Muscle of arm (tissue), 14 donors: ENCODE measurements at places on chromosomes 11 and 22. TPM values are rescaled to one million over a fixed set of nuclear protein-coding genes. Genes with fewer than 3 reads are reported as not detected.

The NDUFS3 gene
- polyA plus RNA-seq, result 97.7 TPM

The RPS19BP1 gene
- 42.4 TPM for polyA plus RNA-seq

The SERHL2 gene
- polyA plus RNA-seq, result 3.1 TPM

The DAGLA gene
- polyA plus RNA-seq, result 5.9 TPM

The CCDC116 gene
- 0.57 TPM for polyA plus RNA-seq

The TMEM151A gene
- not detected for polyA plus RNA-seq

The CTTN gene
- polyA plus RNA-seq, result 99.2 TPM

The TRIM49 gene
- not detected for polyA plus RNA-seq

The MAP6 gene
- 11.5 TPM for polyA plus RNA-seq

The OR4A16 gene
- not detected for polyA plus RNA-seq

The C22orf15 gene
- 0.12 TPM for polyA plus RNA-seq

The OR52N4 gene
- not detected for polyA plus RNA-seq

The ARHGEF12 gene
- 51.7 TPM for polyA plus RNA-seq

The KREMEN1 gene
- 78.5 TPM for polyA plus RNA-seq

The OR51I1 gene
- polyA plus RNA-seq, result not detected

The MOGAT2 gene
- not detected for polyA plus RNA-seq

The DYNC2H1 gene
- not detected for polyA plus RNA-seq

The SAA4 gene
- polyA plus RNA-seq, result not detected

The DMC1 gene
- polyA plus RNA-seq, result 7.5 TPM

The C11orf97 gene
- not detected for polyA plus RNA-seq

The TPP1 gene
- polyA plus RNA-seq, result 41.9 TPM

The CASTOR1 gene
- 2.5 TPM for polyA plus RNA-seq

The RBMXL2 gene
- not detected for polyA plus RNA-seq

The MFRP gene
- polyA plus RNA-seq, result not detected

The NAGA gene
- polyA plus RNA-seq, result 26.1 TPM

The ZW10 gene
- 17.4 TPM for polyA plus RNA-seq

The BACE1 gene
- polyA plus RNA-seq, result 35.0 TPM

The E2F8 gene
- polyA plus RNA-seq, result 25.7 TPM

The DEPDC7 gene
- 21.9 TPM for polyA plus RNA-seq

The TMEM86A gene
- polyA plus RNA-seq, result 4.4 TPM

The PVALB gene
- polyA plus RNA-seq, result 2.8 TPM

The BARX2 gene
- polyA plus RNA-seq, result 0.48 TPM

The ELF5 gene
- 0.11 TPM for polyA plus RNA-seq

The ADORA2A gene
- not detected for polyA plus RNA-seq

The POU2F3 gene
- polyA plus RNA-seq, result 0.19 TPM

The SLC17A6 gene
- not detected for polyA plus RNA-seq

The HBE1 gene
- not detected for polyA plus RNA-seq

The UBQLN3 gene
- not detected for polyA plus RNA-seq

The REXO2 gene
- polyA plus RNA-seq, result 71.0 TPM

The DCDC1 gene
- polyA plus RNA-seq, result 0.26 TPM

The EED gene
- 21.9 TPM for polyA plus RNA-seq

The WNT11 gene
- polyA plus RNA-seq, result not detected

The CRKL gene
- polyA plus RNA-seq, result 50.3 TPM

The SHISAL1 gene
- polyA plus RNA-seq, result 17.6 TPM

The C11orf21 gene
- polyA plus RNA-seq, result 1.7 TPM

The ANO5 gene
- polyA plus RNA-seq, result 11.6 TPM
